Activated CD4-positive, alpha-beta T cell treated with anti-CD3 and anti-CD28 coated beads for 24 hours (primary cell): ENCODE measurements at places on chromosomes 2 and 18.

- no peak for DNase-seq
Observed at GRCh38 chr2:74045454-74045853, 60.7 kb downstream of the TET3 start.

DNA sequence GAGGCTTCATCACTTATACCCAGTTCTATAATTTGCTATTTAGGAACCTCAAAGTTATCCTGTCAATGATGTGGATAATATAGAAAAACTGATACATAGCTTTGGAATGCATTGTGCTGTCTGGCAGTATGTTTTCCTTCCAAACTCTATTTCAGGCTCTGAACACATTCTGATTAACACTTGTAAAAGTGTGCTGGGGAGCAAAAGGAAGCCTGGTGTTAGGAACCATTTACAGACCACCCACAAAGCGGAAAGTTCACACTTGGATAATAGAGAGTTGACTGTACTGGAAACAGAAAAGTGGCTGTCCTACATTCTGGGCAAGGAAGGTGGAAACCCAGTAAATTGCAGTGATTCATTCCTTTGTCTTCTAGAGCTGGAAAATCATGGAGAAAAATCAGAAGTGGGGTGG is 114.5 kb upstream of the ZFP36L2 start:
- DNase-seq: no peak

DNA sequence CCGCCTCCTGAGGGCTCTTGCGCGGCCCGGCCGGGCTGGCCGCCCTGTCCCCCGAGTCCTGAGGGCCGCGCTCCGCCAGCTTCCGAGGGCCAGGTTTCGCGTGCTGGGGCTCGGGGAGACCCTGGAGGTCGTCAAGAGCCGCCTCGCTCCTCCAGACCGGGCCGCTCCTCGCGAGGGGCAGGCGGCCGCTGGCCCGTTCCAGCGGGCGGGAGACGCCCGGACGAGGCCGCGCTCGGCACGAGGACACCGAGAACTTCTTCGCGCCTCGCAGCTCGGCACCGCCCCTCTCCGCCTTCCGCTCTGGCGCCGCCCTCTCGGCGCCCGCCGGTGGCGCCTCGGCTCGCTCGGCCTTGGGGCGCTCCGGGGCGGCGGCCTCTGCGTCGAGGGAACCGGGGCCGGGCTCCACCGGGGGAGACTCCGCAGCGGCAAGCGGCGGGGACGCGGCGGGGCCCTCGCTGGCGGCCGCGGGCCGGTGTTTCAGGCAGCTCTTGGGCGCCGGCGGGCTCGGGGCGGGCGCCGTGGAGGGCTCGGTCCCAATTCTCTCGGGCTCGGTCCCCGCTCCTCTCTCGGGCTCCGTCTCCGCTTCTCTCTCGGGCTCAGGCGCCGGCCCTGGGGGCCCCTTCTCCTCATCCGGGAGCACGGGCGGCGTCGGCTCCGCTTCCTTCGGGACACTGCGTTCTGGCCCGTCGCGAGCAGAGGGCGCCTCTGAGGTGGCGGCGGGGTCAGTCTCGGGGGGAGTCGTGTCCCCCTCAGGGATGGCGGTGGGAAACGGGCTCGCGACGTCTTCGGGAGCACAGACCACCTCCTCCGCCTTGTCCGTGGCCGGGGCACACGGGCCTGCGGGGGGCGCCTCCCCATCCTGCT is 91.6 kb upstream of the MGAT4A start:
- peak; percentile 35 for DNase-seq

DNA sequence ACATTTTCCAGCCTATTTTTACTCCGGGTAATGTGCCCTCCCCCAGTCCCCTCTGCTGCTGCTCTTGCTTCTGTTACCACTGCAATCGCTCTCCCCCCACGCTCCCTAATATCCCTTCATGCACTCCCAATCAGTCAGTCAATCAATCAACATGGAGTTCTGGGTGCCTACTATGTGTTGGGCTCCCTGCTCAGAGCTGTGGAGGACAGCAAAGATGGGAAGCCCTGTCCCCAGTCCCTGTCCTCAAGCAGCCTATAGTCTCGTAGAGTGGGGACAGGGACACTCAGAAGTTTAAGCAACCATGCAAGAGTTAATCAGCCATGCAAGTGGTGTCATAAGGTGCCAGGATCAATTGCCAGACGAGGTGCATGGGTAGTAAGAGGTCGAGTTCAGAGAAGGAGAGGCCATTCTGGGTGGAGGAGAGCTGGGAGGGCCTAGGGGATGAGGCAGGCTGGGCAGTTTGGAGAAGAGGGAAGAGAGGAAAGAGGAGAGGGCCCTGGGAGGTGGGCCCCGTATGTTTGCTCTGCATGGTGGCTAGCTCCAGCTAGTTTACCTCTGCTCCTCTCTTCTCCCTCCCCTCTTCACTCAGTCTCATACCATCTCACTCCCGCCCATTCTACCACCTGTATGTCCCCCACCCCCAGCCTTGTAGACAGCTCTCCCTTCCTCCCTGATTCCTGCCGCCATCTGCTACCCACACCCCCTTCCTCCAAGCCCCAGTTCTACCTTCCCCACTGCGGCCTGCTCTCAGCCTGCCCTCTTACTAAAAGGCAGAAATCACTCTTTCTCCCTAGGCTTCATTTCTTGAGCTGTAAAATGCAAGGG is 3.9 kb downstream of the ASIC4 start:
- DNase-seq: no peak

DNA sequence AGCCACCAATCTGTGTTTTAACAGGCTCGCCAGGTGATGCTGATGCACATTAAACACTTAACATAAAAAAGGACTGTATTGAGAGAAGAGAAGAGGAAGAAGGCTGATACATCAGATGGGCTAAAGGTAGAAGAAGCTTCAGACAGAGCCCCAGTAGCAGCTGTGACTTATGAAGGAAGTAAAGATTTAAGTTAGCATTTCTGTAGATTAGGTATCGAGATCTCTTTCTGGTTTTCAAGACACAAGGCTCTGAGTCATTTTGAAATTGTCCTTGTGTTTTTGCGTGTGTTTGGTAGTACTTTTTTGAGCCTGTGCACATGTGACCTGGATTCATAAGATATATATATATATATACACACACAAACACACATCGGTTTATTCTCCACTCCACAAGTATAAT is 40.6 kb upstream of the GCFC2 start:
- DNase-seq: no peak
